Kidney epithelial cell (primary cell): ENCODE measurements at places on chromosomes 1 and 21.

DNA sequence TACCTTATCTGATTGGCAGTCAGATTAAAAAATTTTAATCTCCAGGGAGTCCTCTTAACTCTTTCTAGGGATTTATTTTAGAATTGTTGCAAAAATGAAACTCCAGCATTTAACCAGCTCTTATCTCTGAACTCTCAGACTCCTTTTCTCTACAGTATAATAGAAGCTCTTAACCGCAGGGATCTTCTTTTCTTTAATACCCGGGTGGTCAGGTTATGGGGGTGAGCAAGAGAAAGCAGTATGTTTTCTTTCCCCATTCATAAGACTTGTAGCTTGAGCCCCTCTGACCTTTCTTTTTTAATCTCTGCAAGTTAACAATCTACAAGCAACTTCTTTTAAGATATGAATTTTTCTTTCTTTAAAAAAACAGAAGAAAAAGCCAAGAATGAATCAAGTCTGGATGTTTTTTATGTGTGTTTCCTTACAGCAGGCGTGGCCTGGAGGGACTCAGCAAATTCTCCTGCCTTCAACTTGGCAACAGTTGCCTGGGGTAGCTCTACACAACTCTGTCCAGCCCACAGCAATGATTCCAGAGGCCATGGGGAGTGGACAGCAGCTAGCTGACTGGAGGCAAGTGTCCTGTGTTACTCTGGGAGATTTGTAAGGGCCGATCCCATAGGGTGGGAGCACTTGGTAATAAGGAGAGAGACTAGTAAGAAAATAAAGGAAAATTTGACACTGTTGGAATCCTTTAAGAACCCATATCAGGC, 13.4 kb upstream of the OLFML3 start:
- DNase-seq = no peak

GRCh38 chr21:29664615-29665014, 275.2 kb downstream of the GRIK1 start:
- no peak for DNase-seq

DNA sequence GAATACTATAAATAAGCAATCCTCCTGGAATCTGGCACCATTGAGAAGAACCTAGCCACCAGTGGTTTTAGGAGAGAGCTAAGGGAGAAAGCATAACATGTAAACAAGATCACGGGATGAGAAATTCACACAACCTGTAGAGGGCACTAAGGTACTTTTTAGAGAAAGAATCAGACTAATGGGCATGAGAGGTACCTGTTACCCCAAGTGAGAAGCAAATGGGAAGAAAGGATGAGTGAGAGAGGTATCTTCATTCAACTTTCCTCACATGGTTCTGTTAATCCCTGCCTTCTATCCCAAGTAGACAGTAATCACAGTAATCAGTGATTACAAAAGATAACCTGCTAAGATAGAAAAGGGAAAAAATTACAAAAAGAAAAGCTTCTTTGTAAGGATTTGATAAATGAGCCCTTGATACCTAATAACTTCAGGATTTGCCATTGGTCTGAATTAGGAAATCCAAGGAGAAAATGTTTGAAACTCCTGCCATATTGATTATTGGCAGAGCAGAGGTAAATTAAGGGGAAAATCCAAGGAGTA, 251.1 kb upstream of the ADGRL2 start:
- peak; percentile 14 for DNase-seq

- no peak for DNase-seq
Observed at GRCh38 chr21:38804789-38805327, 871 bp upstream of the ETS2 start.

DNA sequence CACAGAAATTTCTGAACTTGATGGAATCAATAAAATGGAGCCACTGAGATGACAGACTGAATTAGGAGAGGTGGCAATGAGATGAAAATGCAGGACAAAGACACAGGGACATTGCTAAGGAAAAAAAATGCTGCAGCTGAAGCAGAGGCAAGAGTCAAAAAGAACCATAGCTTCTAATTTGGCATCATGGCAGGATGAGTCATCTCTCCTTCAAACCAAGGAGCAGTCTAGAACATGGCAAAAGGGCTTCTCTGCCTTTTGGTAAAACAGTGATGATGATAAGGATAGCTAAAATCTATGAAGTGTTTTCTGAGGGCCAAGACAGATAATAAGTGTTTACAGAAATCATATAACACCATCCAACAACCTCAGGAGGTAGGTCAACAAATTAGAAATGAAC, 16.8 kb downstream of the SLC19A2 start:
- DNase-seq = no peak

DNA sequence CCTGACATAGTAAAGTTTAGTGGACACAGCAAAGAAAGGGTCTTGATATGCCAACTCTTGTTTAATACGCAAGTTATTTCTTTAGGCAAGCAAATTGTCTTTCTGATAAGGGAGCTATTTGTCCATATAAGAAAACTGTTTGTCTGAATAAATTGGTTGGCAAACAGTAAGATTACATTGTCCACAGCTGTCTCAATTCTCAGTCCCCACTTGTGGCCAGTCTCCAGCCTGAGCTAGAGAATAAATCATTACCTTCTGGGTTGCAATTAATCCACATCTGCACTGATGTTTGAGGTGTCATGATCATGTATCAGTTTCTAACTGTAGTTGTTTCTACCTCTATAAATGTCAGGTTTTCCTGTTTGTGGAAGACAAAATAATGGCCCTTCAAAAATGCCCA, 60.0 kb upstream of the TNR start:
- no peak for DNase-seq

GRCh38 chr1:41700986-41701535, 216.6 kb upstream of the EDN2 start:
- DNase-seq = no peak

- DNase-seq = no peak
Observed at GRCh38 chr21:43676391-43676790, 17.0 kb downstream of the RRP1B start.

- peak; percentile 91 for DNase-seq
Observed at GRCh38 chr1:201456499-201457309, 12.3 kb downstream of the PHLDA3 start.

DNA sequence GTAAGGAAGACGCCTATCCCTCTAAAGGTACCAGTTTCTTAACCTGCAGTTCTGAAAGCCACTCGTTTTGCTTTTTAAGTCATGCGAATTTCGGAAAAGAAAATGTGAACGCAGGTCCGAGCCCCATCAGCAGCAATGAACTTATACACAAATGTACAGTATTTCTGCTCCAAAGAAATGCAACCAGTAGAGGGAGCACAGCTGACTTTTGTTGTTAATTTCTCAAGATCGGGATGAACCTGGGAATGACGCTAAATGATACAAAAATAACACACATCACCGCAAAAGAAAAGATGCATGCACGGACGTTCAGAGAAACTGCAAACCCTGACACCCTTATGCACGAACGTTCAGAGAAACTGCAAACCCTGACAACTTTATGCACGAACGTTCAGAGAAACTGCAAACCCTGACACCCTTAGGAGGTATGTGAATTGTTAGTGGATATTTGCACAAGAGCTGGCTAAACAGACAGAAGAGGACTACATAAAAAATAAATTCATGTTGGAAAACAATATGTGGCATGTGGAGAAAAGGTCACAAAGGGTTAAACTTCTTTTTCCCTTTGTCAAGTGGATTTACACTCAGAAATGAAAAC, 3.5 kb upstream of the TIAM1 start:
- no peak for DNase-seq

DNA sequence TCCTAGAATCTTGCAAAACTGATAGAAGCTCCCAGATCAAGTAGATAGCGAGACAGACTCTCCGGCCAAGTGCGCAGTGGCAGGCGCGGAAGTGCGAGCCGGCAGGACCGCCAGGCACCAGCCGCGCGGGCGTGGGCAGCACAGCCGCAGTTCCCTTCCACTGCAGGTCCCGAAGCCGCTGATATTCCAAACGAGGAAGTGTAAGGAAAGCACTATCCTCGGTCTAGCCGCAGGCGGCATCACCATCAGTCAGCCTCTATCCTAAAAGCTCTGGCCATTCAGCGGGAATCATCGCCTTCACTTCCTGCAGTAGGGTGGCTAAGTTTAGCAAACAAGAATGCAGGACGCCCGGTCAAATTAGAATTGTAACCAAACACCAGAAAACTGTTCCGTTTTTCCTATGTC, 710 bp downstream of the GLRX2 start:
- DNase-seq = no peak

GRCh38 chr1:78104322-78104721, 58.6 kb downstream of the GIPC2 start:
- DNase-seq = no peak

DNA sequence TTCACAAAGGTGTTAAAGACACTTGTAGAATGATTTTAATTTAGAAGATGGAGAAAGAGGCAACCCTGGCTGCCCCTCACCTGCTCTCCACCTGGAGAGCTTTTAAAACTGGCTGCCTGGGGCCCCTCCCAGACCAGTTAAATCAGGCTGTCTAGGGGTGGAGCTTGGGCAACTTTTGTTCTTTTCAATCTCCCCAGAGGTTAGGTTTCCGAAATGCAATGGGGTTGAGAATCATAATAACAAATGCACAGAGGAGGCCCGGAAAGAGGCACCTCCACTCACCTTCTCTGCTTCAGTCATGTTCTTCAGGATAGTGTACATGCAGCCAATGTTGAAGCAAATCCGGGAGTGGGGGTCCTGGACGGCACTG, 400 bp downstream of the NCF2 start:
- no peak for DNase-seq

- no peak for DNase-seq
Observed at GRCh38 chr1:69852151-69852550, 284.4 kb downstream of the LRRC7 start.

- no peak for DNase-seq
Observed at GRCh38 chr1:176364236-176364905, 98.6 kb upstream of the PAPPA2 start.

- DNase-seq = no peak
Observed at GRCh38 chr1:7325254-7325653, 445.8 kb upstream of the VAMP3 start.

GRCh38 chr1:76124196-76124595, 49.6 kb downstream of the ST6GALNAC3 start:
- peak; percentile 28 for DNase-seq

- no peak for DNase-seq
Observed at GRCh38 chr1:18409609-18410237, 71.0 kb upstream of the KLHDC7A start.

DNA sequence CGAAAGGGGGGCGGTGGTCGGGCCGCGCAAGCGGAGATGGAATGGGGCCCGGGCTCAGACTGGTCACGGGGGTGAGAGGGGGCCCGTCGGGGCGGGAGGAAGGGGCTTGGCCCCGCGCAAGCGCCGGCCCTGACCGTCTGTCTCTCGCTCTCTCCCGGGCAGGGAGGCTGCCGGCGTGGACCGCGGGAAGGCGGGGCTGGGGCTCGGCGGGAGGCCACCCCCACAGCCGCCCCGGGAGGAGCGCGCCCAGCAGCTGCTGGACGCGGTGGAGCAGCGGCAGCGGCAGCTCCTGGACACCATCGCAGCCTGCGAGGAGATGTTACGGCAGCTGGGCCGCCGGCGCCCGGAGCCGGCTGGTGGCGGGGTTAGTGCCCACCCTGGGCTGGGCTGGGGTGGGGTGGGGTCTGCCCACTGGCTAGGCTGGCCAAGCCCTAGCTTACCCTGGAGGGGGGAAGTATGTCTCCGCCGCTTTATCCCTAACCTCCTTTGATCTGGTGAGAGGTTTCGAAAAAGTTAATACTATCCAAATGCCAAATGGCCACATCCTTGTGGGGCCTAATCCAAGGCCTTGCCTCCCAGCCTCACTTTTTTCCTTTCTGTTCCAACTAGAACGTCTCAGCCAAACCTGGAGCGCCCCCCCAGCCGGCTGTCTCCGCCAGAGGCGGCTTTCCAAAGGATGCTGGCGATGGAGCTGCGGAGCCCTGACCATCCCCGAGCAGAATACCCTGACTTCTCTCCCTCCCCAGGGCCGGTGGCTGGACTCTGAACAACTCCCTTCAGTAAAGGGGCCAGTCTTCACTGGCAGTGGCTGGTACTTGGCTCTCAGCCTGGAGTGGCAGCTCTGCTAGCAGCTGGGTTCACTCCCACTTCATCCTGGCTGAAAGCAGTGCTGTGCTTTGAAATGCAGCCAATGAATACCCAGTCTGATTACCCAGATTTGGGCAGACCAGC, 636 bp upstream of the YRDC start:
- DNase-seq = no peak

- DNase-seq = no peak
Observed at GRCh38 chr1:97119260-97120158, 397.9 kb downstream of the PTBP2 start.

DNA sequence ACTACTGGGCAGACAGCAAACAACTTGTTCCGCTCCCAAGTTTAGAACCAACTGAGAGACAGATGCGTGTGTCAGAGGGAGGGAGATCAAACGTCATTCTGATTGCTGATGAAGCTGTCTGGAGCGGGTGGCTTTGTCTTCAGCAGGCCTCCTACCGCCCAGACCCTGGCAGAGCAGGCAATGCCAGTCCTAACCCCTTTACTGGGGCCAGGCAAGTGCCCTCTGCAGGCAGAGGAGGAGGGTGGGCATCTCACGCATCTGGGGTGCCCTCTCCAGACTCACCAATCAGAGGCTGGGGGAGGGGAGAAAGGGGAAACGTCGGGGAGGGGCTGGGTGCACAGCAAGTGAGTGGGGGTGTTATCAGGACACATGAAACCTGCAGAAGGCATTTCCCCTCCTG, 126.6 kb downstream of the ACTL8 start:
- DNase-seq = no peak

GRCh38 chr1:155809088-155809487, 47.9 kb downstream of the GON4L start:
- no peak for DNase-seq

DNA sequence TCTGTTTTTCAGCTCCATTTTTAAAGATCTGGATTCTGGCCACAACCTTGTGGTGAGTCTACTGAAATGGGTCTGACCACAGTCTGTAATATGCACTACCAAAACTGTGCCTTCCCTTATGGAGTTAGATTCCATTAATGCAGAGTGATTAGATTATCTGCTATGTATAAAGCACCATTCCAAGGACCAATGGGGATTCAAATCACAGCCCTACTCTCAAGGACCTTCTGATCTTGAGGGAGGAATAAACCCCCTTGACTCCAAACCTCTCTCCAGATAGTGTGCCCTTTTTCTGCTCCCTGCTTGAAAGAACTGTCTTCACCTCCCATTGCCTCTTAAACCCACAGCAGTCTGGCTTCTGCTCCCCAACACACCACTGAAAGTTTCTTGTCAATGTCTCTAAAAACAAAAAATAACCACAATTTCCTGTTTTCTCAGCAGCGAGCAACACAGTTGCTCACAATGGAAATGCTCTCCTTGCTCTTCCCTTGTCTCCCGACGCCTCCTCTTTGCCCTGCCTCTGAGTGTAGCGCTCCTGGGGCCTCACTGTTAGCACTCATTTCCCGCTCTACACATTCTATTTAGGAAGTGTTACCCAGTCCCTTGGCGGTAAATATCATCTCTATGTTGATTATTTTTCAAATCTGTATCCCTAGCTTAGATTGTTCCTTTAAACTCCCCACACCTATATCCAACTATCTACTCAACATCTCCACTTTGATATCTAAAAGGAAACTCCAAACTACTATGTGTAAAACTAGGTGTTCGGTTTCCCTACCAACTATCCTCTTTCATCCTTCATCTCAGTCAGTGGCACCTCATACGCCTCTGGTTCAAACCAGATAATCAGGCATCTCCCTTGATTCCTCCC, 13.6 kb downstream of the PCNX2 start:
- DNase-seq = no peak

- DNase-seq = no peak
Observed at GRCh38 chr1:190205713-190206112, 272.0 kb downstream of the BRINP3 start.

GRCh38 chr1:198660341-198661261, 21.8 kb downstream of the PTPRC start:
- DNase-seq = no peak
